SJSA1 (cell line): ENCODE measurements at places on chromosomes 3 and 15.

DNA sequence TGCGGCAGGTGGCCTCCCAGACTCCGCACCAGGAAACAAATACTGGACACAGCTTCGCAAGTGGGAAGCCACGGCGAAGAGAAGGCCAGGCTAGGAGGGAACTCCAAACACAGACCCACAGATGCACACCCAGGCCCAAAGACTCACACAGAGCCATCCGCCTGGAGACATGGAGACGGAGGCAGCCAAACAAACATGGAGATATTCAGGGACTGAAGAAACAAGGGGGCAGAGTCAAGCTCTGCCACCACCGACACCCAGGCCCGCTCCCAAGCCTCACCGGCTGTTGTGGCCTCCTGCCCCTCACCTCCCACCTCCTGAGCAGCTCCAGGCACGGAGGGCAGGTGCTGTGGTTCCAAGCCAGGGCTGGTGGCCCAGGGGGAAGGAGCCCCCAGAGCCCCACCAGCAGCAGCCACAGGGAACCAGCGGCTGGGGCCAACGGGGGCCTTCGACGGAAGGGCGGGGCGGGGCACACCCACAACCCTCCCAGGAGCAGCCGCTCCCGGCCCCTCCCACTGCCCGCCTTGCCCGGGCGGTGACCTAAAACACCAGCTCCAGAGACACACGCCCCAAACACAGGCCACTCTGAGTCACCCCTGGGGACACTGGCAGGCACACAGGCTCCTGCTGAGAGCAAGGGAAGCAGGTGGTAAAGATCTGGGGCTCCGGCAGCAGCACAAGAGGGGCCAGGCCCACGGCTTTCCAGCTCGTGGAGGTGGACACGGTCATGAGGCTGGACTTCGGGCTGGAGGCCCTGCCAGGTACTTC, 31.9 kb downstream of the TNK2 start:
- DNase-seq = no peak

GRCh38 chr3:46701181-46701939, at the start of gene TMIE:
TSS of gene TMIE (plus strand) at chr3:46701392. CDS start at chr3:46701488, 96 bp downstream.
- DNase-seq = no peak

DNA sequence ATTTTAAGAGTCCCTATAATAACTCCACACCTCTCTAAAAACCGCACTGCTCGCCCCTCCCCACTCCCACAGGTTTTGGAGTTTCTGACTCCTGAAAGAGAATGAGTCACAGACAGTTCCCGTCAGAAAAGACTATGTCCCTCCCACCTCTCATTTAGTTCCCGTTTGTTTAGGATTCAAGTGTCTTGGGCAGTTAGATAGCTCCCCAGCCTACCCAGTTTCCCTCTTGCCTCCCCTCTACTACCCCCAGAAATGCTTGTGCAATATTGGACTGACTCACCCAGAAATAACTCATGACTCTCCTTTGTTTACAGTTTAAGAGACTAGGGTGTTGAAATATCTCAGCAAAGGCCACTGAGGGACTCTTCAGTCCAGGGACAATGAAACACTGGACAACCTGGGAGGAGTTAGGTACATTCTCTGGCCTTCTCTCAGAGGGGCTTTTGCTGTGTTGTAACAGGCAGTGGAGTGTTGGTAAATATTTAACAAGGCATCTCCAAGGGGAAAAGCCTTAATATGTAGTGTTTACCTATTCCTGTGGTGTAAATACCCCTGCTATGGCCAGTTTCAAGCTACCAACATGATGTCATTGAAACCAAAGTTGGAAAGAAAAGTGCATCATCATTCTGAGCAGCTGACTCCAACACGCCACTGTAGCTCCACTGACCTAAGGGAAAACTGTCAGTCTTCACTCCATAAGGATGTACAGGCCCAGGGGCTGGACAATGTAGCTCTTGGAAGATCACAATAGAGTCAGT, 96.1 kb upstream of the CHD2 start:
- peak; percentile 99 for DNase-seq

- no peak for DNase-seq
Measured at GRCh38 chr3:157438194-157438730, 1.6 kb downstream of the PTX3 start.

DNA sequence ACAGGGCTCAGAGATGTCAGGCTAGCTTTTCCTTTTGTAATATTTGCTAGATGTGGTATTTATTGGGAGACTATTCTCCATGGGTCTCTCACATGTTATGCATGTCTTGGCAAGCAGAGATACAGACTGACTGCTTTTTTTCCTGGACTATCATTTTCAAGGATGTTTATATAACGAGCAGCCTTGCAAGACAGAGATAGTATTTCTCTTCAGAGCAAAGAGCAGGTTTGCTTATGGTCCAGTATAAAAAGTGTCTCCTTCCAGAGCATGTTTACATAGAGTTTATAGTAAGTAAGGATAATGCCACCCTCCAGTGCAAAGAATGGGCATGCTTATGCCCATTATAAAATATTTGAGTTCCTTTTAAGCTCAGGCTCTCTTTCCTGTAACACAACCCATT, 24.6 kb downstream of the GTF2E1 start:
- no peak for DNase-seq

- no peak for DNase-seq
Measured at GRCh38 chr3:44206261-44206660, 35.4 kb upstream of the TOPAZ1 start.

DNA sequence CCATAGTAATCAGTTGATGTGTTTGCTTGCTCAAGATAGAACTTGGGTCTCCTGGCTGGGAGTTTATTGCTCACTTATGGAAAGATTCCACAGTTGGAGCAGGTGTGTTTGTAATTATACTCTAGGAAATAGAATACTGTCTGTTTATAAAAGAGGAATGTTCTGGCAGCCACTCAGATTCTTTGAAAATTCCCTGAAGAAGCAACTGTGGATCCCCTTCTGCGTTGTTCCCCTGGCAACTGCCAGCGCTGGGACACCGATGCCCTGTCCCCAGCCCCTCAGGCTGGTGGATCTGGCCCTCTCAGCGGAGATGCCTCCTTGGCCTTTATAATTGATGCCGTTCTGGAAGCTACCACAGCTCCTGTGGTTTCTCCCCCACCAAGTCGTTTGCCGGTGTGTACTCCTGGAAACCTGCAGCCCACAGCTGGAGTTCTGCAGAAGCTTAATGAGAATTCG, 225.9 kb downstream of the ITPR1 start:
- DNase-seq = no peak
